Activated CD8-positive, alpha-beta memory T cell treated with anti-CD3 and anti-CD28 coated beads for 1 hour (primary cell): ENCODE measurements at places on chromosomes 7 and 10.

DNA sequence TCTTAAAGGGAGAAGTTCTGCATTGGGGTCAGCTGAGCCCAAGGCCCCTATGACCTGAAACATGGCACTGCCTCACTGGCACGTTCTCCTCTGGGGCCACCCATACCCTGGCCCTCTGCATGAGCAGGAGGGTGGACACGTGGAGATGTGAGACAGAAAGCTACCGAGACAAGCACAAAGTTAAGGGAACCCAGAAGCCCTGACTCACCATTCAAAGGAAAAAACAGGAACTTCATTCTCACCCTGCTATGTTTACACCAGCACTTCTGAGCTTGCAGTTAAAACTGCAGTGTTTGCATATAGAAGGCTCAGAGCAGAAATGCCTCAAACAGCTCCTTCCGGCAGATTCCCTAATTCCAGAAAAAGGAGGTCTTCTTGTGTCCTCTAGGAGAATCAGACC is 41.7 kb downstream of the DENND11 start:
- no peak for DNase-seq

DNA sequence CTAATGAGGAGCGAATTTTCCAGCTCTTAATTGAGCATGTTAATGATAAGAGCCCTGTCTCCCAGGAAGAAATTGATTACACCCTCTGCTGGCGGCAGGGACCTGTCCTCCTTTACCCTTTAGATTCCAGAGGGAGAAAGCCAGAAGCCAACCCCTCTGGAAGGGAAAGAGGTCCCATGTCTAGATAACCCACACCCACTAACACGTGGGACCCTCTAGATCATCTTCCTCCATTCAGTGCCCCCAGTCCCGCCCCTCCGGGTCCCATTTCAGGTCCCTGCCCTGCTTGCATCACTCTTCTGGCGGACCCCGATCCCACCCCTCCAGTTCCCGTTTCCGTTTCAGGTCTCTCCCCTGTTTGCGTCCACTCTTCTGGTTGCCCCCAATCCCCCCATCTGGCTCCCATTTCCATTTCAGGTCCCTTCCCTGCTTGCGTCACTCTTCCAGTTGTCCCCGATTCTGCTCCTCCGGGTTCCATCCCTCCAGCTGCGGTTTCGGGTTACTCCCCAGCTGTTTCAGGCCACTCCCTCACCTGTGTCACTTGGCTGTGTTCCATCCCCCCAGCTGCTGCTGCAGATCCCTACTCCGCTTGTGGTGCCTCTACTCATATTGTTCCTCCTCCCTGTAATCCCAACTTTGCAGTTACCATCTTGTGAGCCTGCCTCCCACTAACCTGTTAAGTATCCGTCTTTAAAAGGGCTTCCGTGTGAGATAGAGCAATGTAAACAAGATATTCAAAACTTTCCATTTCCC is 202.4 kb downstream of the SH2D4B start:
- DNase-seq, result no peak

- DNase-seq, result no peak
These were observed 36.9 kb downstream of the FRMPD2 start for GRCh38 chr10:48237259-48238250.

GRCh38 chr7:29935111-29935510 is 54.5 kb downstream of the SCRN1 start:
- DNase-seq, result no peak

DNA sequence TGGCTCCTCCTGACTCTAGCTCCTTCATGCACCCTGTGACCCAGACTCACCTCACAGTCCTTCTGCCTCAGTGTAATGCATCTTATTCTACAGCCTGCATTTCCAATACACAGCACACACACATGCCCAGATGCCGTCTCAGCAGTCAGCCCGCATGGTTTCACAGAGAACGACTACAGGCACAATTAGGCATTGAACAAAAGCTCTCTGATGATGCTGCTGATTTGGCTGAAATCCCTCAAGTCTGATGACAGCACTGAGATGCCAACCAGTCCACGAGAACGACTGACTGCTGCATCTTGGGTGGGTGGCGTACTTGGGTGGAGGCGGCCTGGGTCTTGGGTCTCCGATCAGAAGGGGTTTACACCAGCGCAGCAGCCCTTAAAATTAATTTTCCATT is 200.4 kb downstream of the TAX1BP1 start:
- no peak for DNase-seq

GRCh38 chr10:79372871-79373270 is 25.6 kb downstream of the PPIF start:
- no peak for DNase-seq

DNA sequence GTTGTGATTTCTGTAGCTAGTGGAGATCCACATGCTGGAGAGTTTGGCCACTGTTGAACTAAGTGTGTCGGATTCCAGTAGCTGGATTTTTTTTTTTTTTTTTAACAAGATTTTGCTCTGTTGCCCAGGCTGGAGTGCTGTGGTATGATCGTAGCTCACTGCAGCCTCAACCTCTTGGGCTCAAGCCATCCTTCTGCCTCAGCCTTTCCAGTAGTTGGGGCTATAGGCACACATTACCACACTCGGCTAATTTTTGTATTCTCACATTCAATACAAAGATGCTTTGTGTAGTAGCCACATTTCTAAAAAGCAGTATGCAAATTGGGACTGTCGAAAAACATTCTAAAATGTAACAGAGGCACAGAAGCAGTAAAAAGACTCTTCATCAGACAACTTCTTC is 63.5 kb downstream of the RABGEF1 start:
- no peak for DNase-seq

DNA sequence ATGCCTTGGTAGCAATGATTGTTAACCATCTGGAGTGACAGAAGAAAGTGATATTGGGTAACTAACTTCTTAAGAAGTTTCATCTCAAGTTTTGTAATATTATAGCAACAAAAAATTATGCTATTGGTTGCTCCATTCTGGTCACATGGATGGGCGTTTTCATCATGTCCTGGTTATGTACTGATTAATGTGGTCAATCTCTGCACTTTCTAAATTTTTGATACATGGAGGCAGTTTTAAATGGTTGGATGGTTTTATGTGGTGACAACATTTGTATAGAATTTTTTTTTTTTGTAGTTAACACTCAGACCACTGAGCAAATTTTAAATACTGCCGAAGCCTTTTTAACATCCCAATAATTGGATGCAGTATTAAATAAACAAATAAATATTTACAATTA is 55.2 kb upstream of the CCAR1 start:
- no peak for DNase-seq

DNA sequence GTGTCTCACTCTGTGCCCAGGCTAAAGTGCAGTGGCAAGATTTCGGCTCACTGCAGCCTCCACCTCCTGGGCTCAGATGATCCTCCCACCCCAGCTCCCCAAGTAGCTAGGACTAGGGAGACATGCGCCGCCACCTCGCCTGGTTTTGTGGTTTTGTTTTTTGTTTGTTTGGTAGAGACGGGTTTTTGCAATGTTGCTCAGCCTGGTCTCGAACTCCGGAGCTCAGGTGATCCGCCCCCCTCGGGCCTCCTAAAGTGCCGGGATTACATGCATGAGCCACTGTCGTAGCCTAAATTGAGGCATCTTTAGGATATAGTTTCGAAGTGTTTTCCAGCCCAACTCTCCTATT is 781 bp downstream of the ZNF727 start:
- no peak for DNase-seq

DNA sequence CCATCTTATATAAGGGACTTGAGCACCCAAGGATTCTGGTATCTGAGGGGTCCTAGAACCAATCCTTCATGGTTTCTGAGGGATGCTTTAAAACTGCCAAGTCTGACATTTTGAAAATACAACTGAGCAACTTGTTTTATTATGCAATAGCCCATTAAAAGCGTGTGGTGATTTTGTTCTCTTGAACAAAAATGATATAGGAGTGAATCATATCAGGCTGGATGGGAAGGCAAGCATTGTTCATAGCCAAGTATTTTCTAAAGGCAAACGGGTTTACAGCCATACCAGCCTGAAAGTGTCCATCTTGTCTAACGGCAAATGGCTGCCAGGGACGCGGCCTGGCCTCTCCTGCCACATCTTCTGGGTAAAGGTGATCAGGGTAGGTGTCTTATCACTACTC is 23.4 kb downstream of the RPP38 start:
- no peak for DNase-seq

- DNase-seq, result peak; percentile 66
These were observed at the start of gene RP9 for GRCh38 chr7:33109005-33109757. TSS of gene RP9 (minus strand) at chr7:33109404. CDS start at chr7:33109372, 32 bp downstream.

GRCh38 chr7:150363872-150364271 is 4.8 kb upstream of the REPIN1 start:
- no peak for DNase-seq

DNA sequence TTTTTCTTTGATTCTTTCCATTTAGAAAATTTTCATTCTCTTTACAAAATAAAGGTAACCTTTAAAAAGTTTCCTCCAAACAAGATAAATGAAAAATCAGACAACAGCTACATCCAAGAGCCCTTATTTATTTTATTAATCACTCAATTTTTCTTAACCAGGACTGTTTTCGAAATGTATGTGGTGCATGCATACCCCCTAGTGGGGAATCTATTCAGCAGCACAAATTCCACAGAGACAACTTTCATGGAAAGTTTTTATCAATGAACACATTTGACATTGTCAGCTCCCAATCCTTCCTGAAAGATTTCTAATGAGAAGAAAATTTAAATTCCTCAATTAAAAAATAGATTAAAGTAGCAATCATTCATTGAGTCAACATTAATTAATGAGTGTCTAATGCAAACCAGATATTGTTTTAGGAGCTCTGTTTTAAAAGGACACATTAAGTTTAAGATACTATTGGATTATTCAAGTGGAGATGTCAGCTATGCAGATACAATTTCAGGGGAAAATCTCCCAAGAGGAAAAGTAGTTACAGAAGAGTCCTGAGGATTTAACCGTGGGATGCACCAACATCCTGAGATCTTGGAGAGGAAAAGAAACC is 5.2 kb upstream of the HTR7 start:
- no peak for DNase-seq
